ENCODE measurements at places on chromosomes 12 and 14. TPM values are rescaled to one million over a fixed set of nuclear protein-coding genes. Genes with fewer than 3 reads are reported as not detected.

Gene PIK3C2G
- total RNA-seq, result 5.8 TPM

DNA sequence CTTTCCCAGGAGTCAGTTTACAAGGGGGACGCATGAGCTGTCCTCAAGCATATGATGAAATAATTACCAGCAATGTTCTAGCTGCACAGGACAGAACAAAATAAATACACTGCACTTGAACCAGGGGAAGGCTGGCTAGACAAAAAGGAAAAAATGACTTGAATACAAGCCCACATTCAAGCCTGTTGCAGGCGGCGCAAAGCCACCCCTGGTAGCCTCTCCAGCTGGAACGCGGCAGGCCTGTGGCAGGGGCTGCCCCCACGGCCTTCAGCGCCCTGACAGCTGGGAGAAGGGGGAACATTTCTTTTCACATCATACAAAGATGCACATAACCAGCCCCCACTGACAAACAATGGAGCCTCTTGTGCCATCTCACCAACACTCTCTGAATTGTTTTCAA is 57.1 kb downstream of the TRAFD1 start:
- ATAC-seq, result no peak

Gene DENND5B
- 0.60 TPM for total RNA-seq

GRCh38 chr14:22540811-22541360 is 48.1 kb downstream of the DAD1 start:
- ATAC-seq, result no peak

DNA sequence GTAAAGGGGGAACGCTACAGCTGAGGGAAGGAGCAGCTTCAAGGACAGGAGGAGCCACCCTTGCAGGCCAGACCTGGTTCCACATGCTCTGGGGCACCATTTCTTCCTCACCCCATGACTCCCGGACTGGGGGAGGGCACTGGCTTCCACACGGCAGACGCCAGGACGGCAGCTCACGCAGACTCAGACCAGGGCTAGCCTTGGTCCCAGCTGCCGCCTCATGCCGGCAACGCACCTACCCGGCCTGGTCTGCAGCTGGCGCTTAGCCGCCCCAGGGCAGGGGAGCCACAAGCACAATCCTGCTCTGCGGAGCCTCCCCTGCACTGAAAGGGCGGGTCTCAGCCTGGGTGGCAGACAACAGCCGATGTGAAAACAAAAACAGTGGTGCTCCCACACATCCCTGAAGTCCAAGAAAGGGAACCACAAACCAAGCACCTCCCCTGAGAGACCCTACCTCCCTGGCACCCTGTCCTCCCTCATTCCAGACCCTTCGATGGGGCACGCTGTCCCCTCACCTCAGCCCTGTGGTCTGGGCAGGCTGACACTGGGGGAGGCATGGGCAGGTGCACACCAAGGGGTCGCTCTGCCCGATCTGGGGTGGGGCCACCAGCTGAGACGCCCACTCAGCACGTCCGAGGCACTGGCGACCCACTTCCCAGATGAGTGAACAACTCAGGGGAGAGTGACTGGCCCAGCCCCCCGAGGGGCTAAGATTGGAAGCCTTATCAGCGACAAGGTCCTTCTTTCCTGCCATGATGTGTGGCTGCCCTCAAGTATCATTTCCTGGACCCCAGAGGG is 65.0 kb downstream of the CHGA start:
- ATAC-seq, result peak; percentile 56

DNA sequence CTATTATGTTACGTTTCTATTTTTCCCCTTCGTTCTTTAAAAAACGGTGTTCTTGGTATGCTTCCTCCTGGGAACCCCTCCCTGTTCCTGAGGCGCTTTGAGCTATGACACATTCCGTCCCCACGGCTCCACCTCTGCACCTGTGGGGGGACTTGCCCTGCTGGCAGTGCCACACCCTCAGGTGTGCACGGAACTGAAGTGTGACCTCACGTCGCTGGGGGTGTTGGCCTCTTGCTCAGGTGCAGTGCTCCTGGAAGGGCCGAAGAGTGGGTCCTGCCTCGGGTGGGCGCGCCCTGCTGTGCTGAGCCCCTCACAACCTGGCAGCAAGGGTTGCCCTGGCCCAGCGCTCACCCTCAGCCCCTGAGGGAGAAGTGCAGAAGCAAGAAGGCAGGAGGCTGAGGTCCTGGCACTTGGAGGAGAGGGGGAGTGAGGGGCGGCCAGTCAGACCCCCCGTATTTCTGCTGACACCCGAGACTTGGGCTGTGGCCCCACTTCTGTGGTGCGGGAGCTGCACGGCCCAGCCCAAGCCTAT is 4.9 kb downstream of the AMN start:
- peak; percentile 77 for ATAC-seq

GRCh38 chr14:75231320-75231719 is 47.3 kb upstream of the FOS start:
- ATAC-seq, result no peak

DNA sequence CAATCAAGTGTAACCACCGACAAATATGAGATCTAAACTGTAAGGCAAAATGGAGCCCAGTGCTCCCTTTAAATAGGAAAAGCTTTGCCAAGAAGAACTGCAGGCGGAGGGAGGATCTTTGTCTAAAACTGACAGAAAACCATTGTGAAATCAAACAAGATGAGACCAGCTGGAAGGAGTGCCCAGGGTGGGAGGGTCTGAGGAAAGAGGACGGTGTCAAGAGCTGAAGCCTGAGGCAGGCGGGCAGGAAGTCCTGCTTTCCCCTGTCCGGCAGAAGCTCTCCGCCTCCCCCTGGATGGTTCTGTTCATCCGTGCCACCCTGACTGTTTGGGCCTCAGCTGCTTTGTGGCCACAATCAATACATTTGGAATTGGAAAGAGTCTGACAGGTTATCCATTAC is 37.5 kb downstream of the CDC42BPB start:
- peak; percentile 47 for ATAC-seq

DNA sequence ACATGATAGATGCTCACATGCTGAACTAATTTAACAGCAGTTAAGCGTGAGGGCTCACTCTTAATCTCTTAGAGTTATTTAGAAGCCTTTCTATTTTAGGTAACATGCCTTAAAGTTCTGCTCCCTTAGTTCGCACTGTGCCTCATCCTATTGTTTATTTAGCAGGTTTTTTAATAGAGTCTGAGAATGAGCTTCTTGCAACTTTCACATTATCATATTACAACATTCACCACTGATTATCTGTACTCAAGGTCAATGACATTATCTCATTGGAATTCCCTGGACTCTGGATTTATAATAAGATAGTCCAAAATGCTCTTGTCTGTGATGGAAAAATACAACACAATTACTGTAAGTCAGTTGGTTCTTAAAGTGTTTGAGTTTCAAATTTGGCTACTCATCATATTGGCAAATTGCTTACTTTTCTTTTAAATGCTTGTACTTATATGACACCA is 183.6 kb upstream of the SLC38A2 start:
- peak; percentile 40 for ATAC-seq

GRCh38 chr14:51353901-51354300 is 113.9 kb downstream of the TMX1 start:
- ATAC-seq, result no peak

GRCh38 chr14:77221241-77221871 is 39.8 kb downstream of the TMEM63C start:
- ATAC-seq, result no peak

Gene C1S
- 36.5 TPM for total RNA-seq

DNA sequence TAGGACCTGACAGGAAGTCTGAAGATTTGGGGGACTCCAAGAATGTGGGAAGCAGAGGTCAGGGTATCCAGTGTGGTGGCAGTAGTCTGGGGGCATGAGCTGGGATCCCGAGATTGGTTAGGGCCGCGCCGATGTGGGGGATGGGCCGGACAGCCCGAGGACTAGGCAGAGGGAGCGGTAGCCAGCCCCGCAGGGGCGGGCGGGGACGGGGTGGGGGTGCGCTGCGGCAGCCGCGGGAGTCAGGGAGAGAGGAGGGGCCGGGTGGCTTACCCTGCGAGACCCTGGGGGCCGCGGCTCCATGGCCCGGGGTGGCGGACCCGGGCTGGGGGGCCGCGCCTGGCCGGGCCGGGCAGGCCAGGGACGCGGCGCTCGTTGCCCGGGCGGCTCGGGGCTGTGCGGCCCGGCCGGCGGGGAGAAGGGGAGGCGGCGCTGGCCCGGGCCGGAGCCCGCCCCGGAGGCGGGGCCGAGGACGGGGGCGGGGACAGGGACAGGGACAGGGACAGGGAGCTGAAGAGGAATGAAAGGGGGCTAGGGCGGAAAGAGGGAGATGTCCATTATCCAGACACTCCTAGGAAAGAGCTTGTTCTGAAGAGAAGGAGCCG is 5.6 kb downstream of the ZNF385A start:
- peak; percentile 26 for ATAC-seq

GRCh38 chr14:30309405-30309804 is 249.6 kb upstream of the G2E3 start:
- no peak for ATAC-seq

Gene SLC38A4
- total RNA-seq, result 2.4 TPM

DNA sequence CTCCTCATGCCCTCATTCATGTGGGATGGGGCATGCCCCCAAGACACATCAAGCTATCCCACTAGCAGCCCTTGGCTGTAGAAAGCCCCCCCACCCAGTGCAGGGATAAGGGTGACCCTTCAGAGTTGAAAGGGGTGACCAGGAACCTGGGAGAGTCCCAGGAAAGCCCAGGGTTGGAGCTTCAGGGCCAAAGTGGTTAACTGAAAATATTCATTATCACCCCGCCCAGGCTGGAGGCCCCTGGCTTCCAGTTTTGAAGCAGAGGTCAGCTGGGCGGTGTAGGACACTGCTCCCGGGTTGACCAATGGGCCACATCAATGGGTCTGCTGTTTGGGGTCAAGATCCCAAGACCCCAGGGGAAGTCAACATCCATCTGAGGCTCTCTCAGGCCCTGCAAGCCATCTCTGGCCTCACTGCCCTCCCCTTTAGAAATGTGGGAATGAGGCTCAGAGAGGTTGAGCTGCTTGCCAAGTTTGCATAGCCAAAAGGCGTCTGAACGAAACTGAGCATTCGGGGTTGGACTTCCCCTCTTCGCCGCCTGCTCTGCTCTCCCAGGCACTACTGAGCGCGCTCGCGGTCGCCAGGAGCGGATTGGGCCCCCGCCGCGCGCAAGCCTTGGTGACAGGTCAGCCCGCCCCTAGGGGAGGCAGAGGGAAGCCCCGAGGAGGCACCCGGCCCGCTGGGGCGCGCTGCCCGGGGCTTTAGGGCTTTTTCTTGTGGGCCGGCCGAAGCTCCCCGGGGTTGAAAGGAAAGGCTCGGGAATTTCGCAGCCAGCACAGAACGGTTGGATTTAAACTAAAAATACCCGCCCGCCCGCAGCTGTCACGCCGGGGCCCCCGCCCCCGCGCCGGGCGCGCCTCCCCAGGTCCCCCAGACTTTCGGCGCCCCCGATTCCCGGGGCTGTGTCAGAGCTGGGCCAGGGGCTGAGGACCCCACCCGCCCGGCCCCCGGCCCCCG is 576 bp downstream of the SYNE3 start:
- ATAC-seq, result peak; percentile 67

Gene RIPK3
- 10.5 TPM for total RNA-seq

DNA sequence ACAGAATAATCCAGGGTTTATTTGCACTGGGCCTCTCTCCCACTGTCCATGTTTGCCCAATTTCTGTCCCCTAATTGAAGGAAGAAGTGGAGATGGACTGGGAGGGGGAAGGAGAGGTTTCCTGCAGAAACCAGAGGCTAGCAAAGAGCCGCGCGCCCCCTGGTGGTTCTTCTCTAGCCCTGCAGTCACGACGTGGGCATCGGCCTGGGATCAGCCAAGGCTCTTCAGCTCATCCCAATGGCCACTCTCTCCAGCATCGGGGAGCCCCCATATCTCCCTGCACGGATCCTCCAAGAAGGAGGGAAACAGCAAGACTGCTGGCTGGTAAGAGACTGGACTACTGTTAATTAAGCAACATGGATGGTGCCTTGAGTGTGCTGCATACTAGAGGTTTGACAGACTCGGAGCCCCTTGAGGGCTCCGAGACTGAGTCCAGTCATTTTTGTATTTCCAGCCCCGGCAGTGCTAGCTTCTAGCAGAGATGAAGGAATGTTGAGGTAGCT is 18.7 kb downstream of the ZBTB39 start:
- ATAC-seq, result peak; percentile 55

- peak; percentile 44 for ATAC-seq
Observed at GRCh38 chr12:63844391-63845341, at the start of gene SRGAP1. SRGAP1 (plus strand) TSS chr12:63844700; CDS start chr12:63844817, 117 bp downstream.

DNA sequence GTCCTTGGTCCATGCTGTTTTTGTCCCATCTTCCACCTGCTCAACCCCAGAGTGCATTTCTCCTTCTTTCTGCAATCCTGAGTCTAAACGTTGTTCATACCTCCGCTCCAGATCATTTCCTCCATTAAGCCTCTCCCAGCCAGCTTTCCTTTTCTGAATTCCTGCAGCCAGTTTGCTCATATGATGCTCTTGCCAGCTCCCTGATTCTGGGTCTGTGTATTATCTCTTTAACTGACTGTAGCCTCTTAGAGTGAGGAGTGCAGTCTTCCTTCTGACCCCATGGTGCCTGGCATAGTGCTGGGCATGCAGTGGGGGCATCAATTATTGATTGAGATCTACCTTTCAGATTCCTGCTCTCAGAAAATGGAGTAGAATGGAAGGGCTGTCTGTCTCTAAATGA is 11.5 kb upstream of the TBPL2 start:
- no peak for ATAC-seq

GRCh38 chr14:62689733-62690132 is 355.5 kb downstream of the KCNH5 start:
- no peak for ATAC-seq

- no peak for ATAC-seq
Observed at GRCh38 chr12:51925346-51926063, 18.2 kb downstream of the ACVRL1 start.

Gene KCNC2
- not detected for total RNA-seq

- ATAC-seq, result no peak
Observed at GRCh38 chr12:64864319-64864718, 39.9 kb downstream of the TBC1D30 start.

Gene SYNDIG1L
- not detected for total RNA-seq

Gene GPRC5D
- not detected for total RNA-seq

GRCh38 chr14:22375321-22375930 is 213.6 kb downstream of the DAD1 start:
- ATAC-seq, result no peak

DNA sequence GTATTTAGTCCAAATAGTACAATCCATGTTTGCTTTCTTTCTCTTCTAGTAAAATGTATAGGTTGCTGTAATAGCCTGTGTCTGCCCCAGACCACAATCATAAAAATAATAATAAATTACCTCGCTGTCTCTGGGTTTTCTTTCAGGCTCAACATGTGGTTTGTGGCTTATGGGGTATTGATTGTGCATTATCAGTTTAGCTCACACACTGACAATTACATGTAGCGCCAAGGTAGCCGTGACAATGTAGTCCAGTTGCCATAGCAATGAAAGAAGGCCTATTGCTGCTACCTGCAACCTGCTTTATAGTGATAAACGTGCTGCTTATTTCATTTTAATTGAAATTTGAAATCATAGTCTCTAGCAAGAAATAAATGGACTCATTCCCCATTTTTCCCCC is 1009.8 kb downstream of the NRXN3 start:
- no peak for ATAC-seq

GRCh38 chr12:71626768-71627167 is 36.9 kb downstream of the ZFC3H1 start:
- peak; percentile 43 for ATAC-seq

Gene ZFHX2
- total RNA-seq, result 0.44 TPM

Measured in esophagus mucosa (tissue), 1 donor.